Hair follicle dermal papilla cell (primary cell): ENCODE measurements at places on chromosomes 7 and 10. TPM values are rescaled to one million over a fixed set of nuclear protein-coding genes. Genes with fewer than 3 reads are reported as not detected.

The TRIM50 gene
- total RNA-seq, result not detected in 2 replicates

The GRID2IP gene
- 0.12 TPM in 1 of 2 replicates, not detected in the other for total RNA-seq

The OPN4 gene
- total RNA-seq, result not detected in 2 replicates

The IFIT2 gene
- 10.9 and 11.9 TPM in 2 replicates for total RNA-seq

The ERVW-1 gene
- not detected in 2 replicates for total RNA-seq

The ICA1 gene
- 0.12 and 0.32 TPM in 2 replicates for total RNA-seq

The OR2A5 gene
- total RNA-seq, result not detected in 2 replicates

The SOSTDC1 gene
- total RNA-seq, result 0.32 and 0.73 TPM in 2 replicates

The GIMAP2 gene
- total RNA-seq, result 5.1 and 10.7 TPM in 2 replicates

The ABCB4 gene
- 10.4 and 23.5 TPM in 2 replicates for total RNA-seq

The FAM25C gene
- total RNA-seq, result not detected in 2 replicates

The PON1 gene
- total RNA-seq, result not detected in 2 replicates

The OGDHL gene
- 0.16 and 1.5 TPM in 2 replicates for total RNA-seq

The CARD11 gene
- total RNA-seq, result not detected in 2 replicates

The NPM3 gene
- 44.3 and 58.3 TPM in 2 replicates for total RNA-seq

The PRLHR gene
- total RNA-seq, result not detected in 2 replicates

The KAZALD1 gene
- 9.1 and 9.7 TPM in 2 replicates for total RNA-seq

The ZNF727 gene
- 0.24 and 0.32 TPM in 2 replicates for total RNA-seq

The ERV3-1 gene
- total RNA-seq, result 10.7 and 16.7 TPM in 2 replicates

The GTF2IRD1 gene
- 14.8 and 14.9 TPM in 2 replicates for total RNA-seq

The SAMD9L gene
- total RNA-seq, result 26.8 and 39.3 TPM in 2 replicates
